Skin of body (tissue), 3 donors: ENCODE measurements at places on chromosomes 16 and 17.

- DNase-seq: no peak
Observed at GRCh38 chr17:20184977-20185619, 175.9 kb downstream of the SPECC1 start.

- no peak for DNase-seq
Observed at GRCh38 chr17:77345260-77345910, 204.6 kb downstream of the SEC14L1 start.

DNA sequence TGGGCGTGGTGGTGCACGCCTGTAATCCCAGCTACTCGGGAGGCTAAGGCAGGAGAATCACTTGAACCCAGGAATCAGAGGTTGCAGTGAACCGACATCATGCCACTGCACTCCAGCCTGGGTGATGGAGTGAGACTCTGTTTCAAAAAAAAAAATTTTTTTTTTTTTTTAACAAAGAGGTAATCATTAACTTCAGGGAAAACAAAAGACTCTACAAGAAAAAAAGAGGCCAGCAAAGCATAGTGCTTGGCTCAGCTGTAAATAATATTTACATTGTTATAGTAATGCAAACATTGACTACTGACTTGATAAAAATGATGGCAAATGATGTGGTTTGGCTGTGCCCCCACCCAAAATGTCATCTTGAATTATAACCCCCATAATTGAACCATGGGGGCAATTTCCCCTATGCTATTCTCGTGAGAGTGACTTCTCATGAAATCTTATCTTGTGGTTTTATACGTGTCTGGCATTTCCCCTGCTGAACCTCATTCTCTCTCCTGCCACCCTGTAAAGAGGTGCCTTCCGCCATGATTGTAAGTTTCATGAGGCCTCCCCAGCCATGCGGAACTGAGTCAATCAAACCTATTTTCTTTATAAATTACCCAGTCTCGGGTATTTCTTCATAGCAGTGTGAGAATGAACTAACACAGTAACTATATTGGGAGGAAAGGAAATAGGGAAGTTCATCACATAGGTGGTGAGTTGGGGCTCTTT, 12.7 kb upstream of the SSTR2 start:
- DNase-seq: no peak

DNA sequence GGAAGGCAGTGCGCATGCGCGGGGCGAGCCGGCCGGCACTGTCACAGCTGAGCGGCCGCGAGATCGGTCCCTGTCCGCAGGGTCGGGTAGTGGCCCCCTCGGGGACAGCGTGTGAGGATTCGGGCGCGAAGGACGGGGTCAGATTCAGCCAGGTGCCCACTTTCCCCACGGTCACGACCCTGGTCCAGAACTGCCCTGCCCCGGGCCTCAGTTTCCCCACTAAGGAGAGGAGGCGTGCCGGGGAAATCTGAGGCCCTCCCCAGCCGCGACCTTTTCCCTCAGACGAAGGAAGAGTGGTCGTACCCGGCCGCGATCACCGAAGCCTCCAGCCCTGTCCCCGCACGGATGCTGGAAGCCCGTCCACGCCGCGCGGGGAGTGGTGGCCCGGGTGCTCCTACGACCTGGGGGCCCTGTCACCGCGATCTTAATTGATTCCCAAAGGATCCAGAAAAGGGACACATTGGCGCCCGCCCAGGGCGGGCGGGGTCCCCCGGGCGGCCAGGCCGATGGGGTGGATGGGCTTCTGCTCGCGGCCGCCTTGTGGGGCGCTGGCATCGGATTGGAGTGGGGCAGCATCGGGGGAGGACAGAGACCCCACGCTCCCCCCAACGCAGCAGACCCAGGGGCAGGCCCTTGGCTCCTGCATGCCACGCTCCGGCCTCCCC, 57.7 kb downstream of the SRL start:
- no peak for DNase-seq

DNA sequence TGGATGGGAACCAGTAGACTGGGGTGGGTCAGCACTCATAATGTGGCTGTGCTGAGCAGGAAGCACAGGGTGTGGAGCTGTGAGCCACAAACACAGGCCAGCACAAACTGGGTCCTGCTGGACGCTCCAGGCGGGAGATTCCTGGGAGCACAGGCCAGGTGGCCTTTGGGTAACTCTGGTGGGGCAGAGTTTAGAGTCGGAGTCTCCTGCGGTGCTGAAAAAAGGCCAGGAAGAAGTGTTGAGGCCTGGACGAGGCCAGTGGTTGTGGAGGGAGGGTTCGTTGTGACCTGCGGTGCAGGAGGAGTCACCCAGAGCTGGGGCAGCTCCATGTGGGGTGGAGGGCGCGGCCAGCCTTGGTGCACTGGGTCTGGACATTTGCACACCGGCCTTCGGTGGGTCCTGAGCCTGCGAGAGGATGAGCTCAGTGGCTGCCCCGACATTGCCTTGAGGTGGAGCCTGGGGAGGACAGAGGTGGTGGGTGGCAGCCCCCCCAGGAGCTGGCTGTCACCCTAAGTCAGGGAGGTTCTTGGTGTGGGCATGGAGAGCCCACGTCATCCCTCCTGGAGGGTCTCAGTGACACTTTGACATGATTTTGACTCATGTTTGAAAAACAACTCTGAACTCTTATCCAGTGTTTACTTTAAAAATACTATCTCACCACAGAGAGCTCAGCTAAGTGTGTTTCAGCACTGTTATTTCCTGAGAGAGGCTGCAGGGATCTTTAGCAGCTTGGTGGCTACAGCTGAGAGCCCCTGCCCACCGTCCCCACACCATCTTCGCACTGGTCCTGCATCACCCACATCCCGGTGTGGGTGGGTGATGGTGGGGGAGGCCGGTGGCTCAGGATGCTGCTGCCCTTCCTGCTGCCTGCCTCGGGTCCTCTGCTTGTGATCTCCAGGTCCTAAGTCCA, 98.7 kb downstream of the NPIPB11 start:
- DNase-seq: no peak

- no peak for DNase-seq
Observed at GRCh38 chr16:1911467-1912214, 6.6 kb downstream of the HS3ST6 start.
